NCI-H2227 treated with DMSO at 0.1 percent for 48 hours (cell line): ENCODE measurements at places on chromosomes 13 and 19.
A peak's percentile ranks its signal among the peaks of the same experiment; 100 is the strongest.

DNA sequence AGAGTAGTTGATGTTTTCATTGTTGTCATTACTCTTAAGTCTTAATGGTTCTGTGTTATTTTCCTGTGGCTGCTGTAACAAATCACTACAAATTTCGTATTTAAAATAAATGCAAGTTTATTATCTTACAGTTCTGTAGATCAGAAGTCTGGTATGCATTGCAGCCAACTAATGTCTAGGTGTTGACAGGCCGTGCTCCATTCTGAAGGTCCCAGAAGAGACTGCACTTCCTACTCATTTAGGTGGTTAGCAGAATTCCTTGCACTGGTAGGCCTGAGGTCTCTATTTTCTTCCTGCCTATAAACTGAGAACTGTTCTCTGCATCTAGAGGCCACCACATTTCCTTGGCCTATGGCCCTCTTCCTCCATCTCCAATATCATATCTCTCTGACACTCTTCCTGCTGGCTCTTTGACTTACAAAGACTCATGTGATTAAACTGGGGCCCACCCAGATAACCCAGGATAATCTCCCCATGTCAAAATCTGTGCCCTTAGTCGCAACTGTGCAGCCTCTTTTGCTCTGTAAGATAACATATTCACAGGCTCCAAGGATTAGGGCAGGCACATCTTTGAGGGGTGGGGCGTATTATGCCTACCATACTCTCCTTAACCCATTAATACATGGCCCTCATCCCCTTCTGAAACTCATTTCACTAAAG lies 468.4 kb downstream of the FOXO1 start:
- no peak for DNase-seq

- DNase-seq, result no peak
Observed at GRCh38 chr13:27007166-27007565, 164.4 kb downstream of the USP12 start.

DNA sequence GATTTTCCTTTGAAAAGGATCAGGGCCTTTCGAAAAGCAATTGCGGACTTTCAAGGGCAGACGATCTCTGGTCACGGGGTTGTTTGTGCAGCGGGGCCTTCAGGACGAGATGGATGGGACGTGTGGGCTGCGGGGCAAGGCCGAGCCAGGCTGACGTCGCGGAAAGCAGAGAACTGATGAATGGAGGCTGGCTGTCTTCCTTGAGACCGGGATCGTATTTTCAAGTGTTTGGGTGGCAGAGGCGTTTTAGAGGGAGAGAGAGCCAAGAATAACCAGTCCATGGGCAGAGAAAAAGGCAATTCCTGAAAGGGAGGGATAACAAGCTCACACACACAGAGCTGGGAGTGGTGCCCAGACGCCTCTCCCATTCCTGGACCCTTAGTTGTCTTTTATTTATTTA lies 138.9 kb upstream of the USP29 start:
- no peak for DNase-seq

GRCh38 chr13:101579281-101579802 lies 126.9 kb downstream of the ITGBL1 start:
- DNase-seq, result peak; percentile 14

DNA sequence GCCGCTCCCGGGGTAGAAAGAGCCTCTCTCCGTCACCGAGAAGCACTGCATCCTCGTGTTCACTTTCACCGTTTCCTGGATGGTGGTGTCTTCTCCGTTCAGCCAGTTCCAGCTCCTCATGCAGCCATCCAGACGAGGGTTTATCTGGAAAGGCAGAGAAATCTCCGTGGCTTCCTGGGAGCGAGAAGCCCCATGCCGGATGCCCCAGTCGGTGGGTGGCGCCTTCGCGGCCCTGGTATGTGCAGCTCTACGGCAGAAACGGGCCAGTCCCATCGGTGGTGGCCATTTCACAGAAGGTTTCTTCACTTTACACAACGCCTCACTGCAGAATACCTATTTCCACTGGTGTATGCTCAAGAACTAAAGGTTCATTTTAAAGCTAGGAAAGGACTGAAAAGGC lies 36.9 kb downstream of the GAS6 start:
- DNase-seq, result no peak

DNA sequence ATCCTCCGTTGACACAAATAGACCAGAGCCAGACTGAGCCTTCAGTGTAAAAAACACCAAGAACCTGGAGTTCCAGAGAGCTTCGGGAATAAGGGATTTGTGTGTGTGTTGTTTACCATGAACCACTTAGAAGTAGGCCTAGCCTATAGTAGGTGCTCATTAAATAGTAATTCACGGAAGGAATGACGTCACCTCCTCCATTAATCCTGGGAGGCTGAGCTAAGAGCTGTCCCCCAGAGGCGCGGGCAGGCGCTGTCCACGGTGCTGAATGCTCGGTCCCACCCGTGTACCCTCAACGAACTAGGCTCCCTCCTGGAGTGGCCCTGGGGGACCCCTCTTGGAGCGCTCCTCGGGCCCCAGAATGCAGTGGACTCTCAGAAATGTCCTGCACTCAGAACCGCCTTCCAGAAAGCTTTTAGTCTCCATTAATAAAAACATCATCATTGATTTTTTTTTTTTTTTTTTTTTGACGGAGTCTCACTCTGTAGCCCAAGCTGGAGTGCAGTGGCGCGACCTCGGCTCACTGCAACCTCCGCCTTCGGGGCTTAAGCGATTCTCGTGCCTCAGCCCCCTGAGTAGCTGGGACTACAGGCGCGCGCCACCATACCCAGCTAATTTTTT lies 6.5 kb downstream of the UNC13A start:
- DNase-seq, result no peak

- DNase-seq, result no peak
Observed at GRCh38 chr19:23460656-23461055, 65.4 kb upstream of the ZNF91 start.

GRCh38 chr13:83204886-83205285 lies 677.4 kb downstream of the SLITRK1 start:
- no peak for DNase-seq

DNA sequence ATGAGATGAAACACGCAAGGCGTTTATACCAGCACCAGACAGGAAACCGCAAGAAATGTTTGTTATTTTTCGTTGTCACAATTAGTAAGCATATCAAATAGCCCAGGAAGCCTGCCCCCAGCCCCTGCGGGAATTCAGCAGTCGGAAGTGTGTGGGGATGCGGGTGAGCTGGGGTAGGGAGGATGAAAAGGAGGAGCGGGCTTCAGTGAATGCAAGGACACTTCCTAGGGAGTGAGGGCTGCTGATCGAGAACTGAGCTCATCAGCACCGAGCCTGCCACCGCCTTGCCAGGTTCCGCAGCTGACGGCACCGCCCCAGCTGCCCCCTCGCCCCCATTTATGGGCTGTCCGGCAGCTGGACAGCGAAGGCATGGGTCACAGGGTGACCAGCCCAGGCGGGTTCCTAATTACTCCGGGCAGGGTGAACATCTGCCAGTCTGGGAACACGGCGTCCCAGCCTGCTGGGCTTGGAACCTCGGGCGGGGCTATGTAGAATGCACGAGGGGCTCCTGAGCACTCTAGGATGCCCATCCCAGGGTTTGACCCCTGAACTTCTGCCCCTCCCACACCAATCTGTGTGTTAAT lies 1.6 kb upstream of the BEST2 start:
- no peak for DNase-seq

GRCh38 chr13:37070956-37071355 lies 11.5 kb upstream of the SUPT20H start:
- DNase-seq, result no peak

DNA sequence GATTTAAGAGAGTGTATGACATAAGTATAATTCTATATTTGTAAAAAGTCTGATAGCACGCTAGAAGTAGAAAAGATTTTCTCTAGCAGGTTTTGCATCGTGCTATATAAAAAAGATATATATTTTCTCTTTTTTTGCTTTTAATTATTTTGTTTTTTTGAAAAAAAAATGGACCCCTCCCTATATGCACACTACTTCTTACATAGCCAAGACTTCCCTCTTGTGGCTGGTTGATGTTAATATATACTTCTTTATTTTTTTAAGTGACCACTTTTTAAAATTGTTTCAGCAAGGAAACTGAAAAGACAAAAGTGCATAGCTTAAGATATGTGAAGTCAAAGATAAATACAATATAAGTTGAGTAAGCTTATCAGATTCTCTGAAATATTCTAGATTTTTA lies 1202.8 kb downstream of the DIAPH3 start:
- DNase-seq, result no peak

DNA sequence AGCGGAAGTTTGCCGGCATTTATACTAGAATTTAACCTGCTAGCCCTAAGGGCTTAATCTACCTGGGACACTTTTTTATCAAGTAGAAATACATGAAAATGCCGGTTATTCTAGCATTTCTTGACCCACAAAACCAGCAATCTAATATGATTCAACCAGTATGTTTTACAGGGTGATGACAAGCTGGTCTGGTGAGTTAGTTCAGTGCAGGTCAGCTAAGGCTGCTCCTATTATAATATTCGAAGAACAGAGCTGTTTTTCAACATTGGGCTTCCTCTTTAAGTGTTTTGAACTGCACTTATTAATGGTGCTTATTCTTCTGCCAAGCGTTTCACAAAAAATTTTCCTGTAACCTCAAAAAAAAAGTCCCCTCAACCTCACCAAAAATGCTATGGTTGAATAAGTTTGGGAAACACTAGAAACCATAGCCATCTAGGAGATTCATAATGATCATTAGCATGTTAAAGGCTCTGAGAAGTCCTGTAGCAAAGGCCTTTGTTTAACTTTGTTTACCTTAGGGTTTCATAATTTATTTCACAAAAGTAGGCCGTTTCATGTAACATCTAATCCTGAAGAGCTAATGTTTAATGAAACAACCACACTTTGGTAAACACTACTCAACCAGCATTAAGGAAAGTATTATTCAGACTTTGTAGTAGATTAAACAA lies 526.6 kb downstream of the KLF12 start:
- no peak for DNase-seq

DNA sequence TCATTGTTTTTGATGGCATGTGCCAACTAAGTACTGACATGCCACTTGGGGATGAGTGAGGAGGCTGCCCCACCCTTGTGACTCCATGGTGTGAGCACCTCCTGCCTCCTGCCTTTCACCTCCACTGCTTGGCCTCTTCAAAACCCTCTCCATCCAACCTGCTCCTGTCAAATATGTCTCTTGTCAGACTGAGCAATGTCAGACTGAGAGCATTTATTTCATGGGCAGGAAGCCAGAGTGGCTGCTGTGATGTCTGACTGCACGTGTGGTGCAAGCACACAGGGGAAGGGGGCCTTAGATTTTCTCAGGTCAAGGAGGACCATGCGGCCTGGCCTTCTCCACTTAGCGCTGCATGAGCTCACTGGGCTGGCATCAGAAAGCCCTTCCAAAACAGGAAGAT lies 68.3 kb downstream of the STARD13 start:
- DNase-seq, result no peak

GRCh38 chr13:47459512-47459911 lies 541.6 kb downstream of the SUCLA2 start:
- no peak for DNase-seq

DNA sequence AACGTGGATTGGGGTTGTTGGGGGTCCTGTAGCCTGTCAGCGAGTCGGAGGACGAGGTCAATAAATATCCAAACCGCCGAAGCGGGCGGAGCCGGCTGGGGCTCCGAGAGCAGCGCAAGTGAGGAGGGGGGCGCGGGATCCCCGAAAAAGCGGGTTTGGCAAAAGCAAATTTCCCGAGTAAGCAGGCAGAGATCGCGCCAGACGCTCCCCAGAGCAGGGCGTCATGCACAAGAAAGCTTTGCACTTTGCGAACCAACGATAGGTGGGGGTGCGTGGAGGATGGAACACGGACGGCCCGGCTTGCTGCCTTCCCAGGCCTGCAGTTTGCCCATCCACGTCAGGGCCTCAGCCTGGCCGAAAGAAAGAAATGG lies 754 bp upstream of the SIX5 start:
- DNase-seq, result peak; percentile 50

- no peak for DNase-seq
Observed at GRCh38 chr19:34155686-34156085, 16.6 kb upstream of the LSM14A start.

DNA sequence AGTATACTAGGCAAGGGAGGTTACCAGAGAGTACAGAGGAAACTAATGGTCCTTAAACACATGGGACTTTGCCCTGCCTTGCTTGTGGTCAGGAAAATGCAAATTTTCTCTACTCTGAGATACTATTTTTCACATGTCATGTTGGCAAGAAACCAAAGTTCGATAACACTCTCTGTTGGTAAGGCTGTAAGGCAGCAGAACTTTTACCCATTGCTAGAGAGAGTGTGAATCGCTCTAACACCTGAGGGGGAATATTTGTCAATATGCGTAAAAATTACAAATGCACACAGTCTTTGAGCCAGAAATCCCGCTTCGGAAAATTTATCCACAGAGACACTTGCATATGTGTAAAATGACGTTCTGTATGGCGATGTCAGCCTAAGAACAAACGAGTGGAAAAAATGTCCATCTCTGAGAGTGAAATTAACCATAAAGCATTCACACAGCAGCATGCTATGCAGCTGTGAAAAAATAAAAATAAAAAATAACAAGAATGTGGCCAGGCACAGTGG lies 9.5 kb upstream of the RFX1 start:
- no peak for DNase-seq

DNA sequence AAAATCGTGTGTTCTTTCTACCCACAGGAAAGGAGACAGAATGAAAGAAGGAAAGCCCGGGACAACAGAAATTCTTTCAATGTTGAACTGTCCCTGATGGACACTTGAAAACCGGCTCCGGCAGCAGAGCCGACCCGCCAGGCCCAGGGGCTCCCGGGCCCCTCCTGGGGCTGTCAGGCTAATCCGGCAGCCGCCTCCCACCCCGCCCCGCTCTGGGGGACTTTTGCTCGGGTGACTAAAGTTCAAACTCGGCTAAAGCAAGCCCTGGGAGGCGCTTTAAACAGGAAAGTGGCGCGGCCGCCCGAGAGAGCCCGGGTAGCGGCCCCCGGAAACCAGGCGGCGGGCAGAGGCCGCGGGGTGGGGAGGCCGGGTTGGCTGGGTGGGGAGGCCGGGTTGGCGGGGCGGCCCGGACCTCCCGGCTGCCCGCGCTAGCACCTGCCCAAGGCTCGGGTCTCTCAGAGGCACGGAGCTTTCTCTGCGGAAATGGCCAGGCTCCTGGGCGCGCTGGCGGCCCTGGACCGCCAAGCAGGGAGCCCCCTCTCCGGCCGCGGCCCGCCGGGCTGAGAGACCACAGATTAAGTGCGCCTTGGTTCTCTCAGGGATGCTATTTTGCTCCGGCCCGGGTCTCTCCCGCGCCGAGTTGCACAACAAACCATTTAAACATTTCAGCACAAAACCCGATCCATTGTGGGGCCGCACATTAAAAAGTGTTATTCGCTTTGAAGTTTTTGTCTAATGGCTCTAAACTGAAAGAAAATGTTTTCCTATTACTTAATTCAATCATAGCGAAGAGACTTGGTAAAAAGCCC lies 2.6 kb upstream of the GSX1 start:
- DNase-seq, result no peak

- no peak for DNase-seq
Observed at GRCh38 chr19:5127717-5128116, 158.8 kb downstream of the KDM4B start.

GRCh38 chr13:48333976-48334375 lies 30.4 kb downstream of the RB1 start:
- no peak for DNase-seq

- no peak for DNase-seq
Observed at GRCh38 chr13:30607908-30608307, 9.8 kb upstream of the USPL1 start.
